Gastroesophageal sphincter (tissue), 4 donors: ENCODE measurements at places on chromosomes 6 and 20. TPM values are rescaled to one million over a fixed set of nuclear protein-coding genes. Genes with fewer than 3 reads are reported as not detected.

Gene TNNC2
- total RNA-seq, result 1.3 TPM

DNA sequence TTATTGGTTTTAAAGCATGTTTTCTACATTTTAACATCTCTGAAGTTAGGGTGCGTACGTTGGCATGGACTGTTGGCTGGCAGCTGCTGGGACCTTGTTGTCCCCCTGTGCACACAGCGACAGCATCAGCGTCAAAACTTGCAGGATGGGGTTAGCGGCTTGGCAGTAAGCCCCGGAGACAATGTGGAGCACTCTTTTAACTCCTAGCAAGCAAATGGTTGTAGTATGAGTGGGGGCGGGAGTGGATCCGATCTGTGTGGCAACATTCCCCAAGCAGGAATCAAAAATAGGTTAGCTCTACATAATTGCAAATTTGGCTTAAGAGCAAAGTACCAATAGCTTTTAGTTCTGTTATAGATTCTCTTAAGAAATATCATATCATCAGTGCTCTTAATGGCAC is 70.1 kb downstream of the NRN1 start:
- no peak for ATAC-seq

DNA sequence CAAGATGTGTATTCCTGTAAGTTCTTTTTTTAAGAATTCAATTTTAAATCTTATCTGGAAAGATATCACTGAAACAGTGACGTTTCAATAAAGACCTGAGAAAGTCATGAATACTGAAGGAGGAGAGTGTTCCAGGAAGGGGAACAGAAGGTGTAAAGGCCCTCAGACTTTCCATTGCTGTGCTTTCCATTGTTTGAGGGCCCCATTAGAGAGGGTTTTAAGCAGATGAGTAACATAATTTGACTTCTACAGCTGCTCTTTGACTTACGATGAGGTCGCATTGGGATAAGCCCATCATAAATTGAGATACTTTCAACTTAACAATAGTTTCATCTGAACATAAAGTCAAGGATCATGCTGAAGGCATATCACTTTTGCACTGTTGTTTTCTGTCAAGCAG is 24.7 kb downstream of the ACOT13 start:
- no peak for ATAC-seq

GRCh38 chr6:108565091-108565766 is 4.5 kb downstream of the FOXO3 start:
- peak; percentile 0 for ATAC-seq

DNA sequence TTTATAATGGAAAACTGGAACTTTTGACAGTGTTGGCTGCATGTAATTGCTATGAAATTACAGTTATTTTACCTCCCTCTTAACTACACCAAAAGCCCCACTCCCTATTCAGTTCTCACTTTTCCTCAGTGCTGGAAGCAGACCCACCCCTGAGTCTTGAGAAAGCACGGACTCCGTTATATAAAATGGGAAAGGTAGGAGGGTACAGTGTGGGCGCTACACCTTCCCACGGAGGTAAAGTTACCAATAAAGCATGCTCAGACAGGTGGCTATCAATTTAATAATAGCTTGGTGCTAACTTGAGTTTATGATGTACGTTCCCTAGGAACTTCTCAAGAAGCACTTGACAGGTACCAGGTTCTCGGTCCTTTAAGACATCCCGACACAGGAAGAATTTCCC is 59.0 kb downstream of the CLIC5 start:
- ATAC-seq, result no peak

GRCh38 chr6:41826343-41827022 is 39.0 kb downstream of the TOMM6 start:
- ATAC-seq, result no peak

DNA sequence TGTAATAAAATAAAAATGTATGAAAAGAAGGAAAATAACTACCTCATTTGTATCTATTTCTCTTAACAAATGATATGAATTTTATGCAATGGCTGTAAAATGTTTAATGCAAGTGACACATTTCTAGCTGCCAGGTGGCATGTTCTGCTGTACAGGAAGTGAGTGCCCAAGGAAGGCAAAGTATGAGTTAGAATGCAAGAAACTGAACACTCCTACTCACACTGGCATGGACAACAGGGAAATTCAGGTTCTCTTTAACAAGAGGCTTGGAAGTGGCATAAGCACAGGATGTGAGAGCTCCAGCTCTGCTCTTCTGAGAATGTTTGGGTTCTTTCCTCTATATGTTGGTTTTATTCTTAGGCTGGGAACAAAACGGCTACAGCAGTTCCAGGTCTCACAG is 20.4 kb upstream of the LAMA4 start:
- no peak for ATAC-seq

- ATAC-seq, result peak; percentile 52
Measured at GRCh38 chr6:134178161-134179044, 126.0 kb upstream of the SLC2A12 start.

Gene TSBP1
- total RNA-seq, result not detected

GRCh38 chr6:2616811-2617210 is 133.9 kb downstream of the MYLK4 start:
- ATAC-seq, result no peak

GRCh38 chr20:35681960-35682359 is 17.2 kb downstream of the NFS1 start:
- no peak for ATAC-seq

- no peak for ATAC-seq
Measured at GRCh38 chr6:20846602-20847028, 312.4 kb downstream of the CDKAL1 start.

Gene PTP4A1
- 45.3 TPM for total RNA-seq

DNA sequence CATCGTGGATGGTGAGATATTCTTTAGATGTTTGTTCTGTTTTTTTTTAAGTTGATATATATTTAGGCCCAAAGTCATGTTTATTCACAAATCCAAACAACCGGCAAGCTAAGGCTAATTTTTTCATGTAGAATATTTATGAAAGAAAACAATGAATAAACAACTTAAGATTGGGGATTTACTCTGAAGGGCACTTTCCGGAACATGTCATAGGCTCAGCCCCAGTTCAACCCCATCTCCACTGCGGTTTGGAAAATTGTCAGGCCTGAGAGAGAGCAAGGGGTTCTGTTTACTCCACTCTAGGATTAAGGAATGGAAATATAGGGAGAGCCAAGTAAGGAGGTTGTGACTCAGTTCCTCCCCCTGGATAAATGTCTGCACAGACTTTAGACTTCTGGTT is 18.3 kb downstream of the RPS6KA2 start:
- no peak for ATAC-seq

- no peak for ATAC-seq
Measured at GRCh38 chr6:123913863-123914262, 110.2 kb downstream of the NKAIN2 start.

DNA sequence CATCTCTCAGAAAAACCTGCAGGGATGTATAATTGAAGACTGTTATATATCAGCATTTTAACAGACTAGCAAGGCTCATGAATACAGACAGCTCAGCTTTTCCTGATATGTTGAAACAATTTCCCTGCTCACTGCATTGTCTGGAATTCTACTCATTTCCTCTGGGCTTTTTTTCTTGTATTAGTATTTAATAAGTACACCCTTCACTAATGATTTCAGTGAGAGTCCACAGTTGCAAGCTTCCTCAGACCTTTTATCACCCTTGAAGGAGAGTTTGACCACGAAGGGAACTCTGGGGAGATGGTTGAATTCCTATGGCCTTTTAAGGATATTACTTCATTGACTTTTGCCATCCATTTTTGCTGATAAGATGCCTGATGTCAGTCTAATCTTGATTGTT is 248.7 kb downstream of the ADGB start:
- no peak for ATAC-seq

Gene BPIFB1
- total RNA-seq, result 128 TPM

DNA sequence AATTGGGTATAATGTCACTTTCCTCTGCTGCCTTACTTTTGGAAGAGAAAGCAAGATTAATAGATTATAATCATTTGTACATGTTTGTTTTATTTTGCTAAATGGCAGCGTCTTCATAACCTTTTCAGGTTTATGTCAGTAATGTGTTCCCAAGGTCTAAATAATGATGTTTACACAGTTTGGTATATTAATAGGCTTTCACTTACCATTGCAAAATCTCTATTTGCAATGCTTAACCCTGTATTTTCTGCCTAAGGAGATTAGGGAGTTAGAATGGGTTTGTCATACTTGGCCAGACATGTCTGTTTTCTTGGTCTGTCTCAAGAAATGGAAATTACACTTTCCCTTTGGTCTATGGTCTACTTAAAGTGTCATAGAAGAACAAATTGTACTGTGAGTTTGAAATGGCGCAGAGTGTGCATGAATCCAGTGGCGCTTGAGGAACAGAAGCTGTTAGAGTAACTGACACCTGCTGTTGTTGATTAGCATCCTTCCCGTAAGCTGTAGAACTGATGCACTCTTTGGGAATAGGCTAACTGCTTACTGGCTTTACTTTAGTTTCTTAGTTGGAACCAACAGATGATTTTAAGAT is 261.1 kb downstream of the SAMD5 start:
- no peak for ATAC-seq

Gene C20orf202
- total RNA-seq, result not detected

DNA sequence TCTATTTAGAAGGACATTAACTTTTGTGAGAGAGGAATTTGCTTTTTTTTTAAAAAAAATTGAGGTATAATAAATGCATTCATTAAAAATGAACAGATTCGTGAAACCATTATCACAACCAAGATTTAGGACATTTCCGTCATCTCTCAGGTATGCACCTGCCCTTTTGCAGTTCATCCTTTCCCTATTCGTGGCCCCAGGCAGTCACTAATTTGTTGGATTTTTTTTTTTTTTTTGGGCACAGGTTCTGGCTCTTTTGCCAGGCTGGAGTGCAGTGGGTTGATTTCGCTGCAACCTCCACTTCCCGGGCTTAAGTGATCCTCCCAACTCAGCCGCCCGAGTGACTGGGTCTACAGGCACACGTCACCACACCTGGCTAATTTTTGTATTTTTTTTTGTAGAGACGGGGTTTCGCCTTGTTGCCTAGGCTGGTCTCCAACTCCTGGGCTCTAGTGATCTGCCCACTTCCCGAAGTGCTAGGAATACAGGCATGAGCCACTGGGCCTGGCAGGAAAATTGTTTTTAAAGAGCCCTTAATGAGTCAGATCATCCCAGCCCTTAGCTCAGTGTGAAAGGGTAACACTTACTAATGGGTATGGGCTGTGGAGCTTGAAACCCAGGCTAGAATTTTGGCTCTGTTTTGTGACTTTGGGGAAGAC is 9.2 kb downstream of the PHF3 start:
- ATAC-seq, result no peak

DNA sequence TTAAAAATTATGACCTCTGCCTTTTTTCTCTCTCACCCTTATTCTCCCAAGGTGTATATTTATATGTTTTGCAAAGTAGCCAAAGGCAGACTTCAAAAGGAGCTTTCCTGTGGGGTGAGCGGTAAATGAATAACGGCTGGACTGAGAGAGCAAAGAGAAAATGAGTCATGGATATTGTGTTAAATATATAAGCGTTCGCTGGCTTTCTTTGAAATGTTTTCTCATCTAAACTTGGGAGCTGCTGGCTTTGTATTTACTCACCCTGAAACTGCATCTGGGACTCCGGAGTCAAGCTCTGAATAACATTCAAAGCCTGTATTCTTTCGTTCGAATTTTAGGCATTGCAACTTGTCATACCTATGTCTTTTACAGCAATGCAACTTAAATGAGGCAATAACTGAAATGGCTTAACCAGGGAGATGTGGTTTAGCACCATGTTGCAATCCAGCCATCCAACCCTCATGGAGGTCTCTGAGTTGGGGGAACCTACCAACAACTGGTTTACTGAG is 32.0 kb downstream of the ATXN1 start:
- no peak for ATAC-seq

- ATAC-seq, result no peak
Measured at GRCh38 chr6:2733736-2734480, 16.8 kb downstream of the MYLK4 start.

GRCh38 chr6:52162940-52163908 is 23.0 kb upstream of the IL17A start:
- no peak for ATAC-seq

GRCh38 chr20:3847429-3847940 is 851 bp downstream of the MAVS start:
- ATAC-seq, result no peak

DNA sequence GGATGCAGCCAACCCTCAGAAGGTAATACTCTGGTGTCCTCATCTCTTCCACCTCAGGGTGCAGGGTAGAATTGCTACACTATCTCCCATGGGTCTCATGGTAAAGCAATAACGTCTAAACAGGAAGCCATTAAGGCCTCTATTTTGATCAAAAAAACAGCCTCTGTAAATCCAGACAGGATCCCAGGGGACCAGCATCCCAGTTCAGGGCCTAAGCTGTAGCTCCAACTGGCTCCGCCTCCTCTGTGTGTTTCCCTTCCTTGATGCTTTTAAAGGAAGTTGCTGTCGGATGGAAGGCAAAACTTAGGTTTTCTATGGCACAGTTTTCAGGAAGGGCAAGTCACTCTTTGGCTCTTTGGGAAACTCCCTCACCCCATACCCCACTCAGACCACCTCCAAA is 222.0 kb downstream of the MAFB start:
- ATAC-seq, result no peak

- no peak for ATAC-seq
Measured at GRCh38 chr20:59831916-59832270, 101.5 kb downstream of the SYCP2 start.

DNA sequence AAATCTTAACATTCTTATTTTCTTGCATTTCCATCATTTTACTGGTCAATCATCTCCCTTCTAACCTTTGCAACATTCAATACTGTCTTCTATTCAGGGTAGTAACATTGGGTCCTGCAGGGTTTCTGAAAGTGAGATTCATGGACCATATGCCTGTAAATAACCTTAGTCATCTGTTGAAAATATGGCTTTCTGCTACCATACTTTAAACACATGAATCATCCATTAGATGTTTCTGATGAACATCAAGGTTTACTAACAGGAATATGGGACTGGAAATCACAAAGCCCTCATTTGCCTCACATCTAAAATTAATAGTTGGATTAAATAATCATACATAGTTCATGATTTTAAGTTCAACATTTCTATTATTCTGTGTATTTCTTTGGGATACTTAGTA is 475.9 kb upstream of the MARCKS start:
- ATAC-seq, result no peak

Gene VSX1
- total RNA-seq, result not detected

GRCh38 chr20:41619360-41620100 is 1.4 kb upstream of the CHD6 start:
- no peak for ATAC-seq

- no peak for ATAC-seq
Measured at GRCh38 chr6:41298785-41299502, 12.5 kb upstream of the TREM1 start.

Gene MLN
- total RNA-seq, result not detected

DNA sequence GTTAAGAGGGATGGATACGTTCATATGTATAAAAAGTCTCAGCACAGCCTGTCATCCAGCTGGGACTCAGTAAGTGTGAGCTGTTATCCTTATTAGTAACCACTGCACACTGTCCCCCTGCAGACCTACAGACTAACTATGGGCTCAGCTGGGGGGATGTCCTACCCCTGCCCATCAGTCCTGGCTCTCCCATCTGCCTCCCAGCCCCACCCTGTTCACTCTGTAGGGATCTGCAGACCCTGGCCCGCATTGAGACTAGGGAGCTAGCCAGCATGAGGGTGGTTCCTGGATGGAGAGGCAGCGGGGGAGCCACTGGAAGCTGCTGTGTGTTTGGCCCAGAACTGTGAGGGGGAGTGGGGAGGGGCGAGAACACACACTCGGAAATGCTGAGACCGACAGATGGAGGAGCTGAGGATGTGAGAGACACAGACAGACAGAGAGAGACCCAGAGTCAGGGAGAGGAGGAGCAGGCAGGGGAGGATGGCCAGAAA is 17.1 kb downstream of the XKR7 start:
- no peak for ATAC-seq
